ENCODE measurements at places on chromosomes 13 and 19.

DNA sequence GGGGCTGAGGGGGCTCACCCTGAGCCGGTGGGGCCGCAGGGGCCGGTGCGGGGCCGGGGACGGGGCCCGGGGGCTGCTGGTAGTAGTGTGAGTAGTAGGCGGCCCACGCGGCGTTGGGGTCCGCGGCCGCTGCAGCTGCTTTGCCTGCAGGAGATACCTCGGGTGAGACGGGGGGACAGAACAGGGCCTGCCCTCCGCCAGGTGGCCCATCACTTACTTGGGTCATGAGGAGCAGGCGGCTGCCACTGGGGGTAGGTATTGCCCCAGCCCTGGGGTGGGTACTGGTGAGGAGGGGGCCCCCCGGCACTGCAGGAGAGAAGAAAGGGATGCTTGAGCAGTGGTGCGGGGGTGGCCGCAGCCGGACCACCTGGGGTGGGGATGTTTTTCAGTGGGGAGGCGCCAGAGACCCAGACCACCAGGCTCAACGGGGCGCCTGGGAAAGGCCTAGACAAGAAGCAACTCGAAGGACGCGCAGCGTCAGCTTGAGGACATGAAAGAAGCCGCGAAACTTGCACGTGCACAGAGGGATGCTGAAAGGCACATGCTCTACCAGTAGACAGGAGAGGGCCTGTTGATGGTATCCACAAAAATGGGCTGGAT is 8.9 kb downstream of the KHSRP start:
- no peak for DNase-seq

GRCh38 chr19:23394511-23394910 is 760 bp downstream of the ZNF91 start:
- DNase-seq, result no peak

- no peak for DNase-seq
Measured at GRCh38 chr19:5695649-5696195, 5.6 kb downstream of the RPL36 start.

- no peak for DNase-seq
Measured at GRCh38 chr19:44813070-44813840, 4.4 kb downstream of the BCAM start.

GRCh38 chr13:63026285-63026797 is 1610.7 kb upstream of the PCDH20 start:
- DNase-seq, result no peak
